Colonic mucosa (tissue), 4 donors: ENCODE measurements at places on chromosomes 2 and 18. TPM values are rescaled to one million over a fixed set of nuclear protein-coding genes. Genes with fewer than 3 reads are reported as not detected.

- peak; percentile 46 for DNase-seq
- H3K4me3 ChIP-seq, result peak overlapping the region; percentile 87
- no peaks in the 10 kb centered on the region for H3K36me3 ChIP-seq
- no peaks in the 10 kb centered on the region for H3K27me3 ChIP-seq
These were observed 566 bp upstream of the CMPK2 start for GRCh38 chr2:6866275-6866671.

GRCh38 chr2:128320906-128321771 lies 2.5 kb upstream of the HS6ST1 start:
- no peak overlapping the region for H3K27ac ChIP-seq
- peaks cover 6% of the 10 kb centered on the region for H3K4me1 ChIP-seq
- peak overlapping the region; percentile 41 for H3K4me3 ChIP-seq
- no peaks in the 10 kb centered on the region for H3K36me3 ChIP-seq
- H3K27me3 ChIP-seq, result no peaks in the 10 kb centered on the region

GRCh38 chr18:65735155-65735554 lies 15.7 kb upstream of the CDH7 start:
- H3K4me3 ChIP-seq, result no peak overlapping the region
- no peak for DNase-seq
- H3K27me3 ChIP-seq, result no peaks in the 10 kb centered on the region

MAP3K19 gene
- total RNA-seq, result not detected

DNA sequence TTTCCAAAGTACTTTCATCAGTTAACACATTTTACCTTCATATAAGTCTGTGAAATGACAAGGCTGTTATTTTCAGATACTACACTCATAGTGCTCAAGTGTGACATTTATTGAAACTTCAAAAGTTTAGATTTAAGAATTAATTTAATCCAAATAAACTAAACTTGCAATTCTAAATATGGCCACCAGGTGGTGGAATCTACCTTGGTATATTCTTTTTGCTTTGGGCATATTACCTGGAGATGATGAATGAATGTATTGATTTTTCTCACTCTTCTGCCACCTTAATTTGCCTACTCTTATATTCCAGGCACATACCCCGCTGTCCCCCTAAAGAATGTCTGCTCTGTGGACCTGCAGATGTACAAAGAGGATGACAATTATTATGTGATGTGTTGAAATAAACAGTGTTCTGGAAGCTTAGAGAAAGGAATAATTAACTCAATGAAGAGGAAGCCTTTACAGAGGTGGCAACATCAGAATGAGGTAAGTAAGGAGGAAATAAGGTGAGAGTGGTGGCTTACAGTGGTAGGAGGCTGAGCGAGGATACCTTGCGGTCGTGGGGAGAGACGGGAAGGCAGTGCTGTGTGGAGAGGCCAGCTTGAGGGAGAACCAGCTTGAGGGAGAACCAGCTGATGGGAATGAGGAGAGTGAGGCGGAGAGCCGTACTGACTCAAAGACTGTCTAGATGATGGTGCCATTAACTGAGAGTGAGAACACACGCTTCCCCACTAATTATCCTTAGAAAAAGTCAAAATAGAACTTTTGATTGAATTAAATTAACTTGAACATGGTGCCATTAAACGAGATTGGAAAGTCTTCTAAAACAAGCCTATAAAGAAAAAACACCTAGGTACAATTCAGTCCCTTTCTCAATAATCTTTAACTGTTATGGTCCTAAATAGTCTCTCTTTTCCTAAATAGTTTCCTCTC lies 179.5 kb downstream of the CELF4 start:
- DNase-seq, result no peak
- H3K27ac ChIP-seq, result no peak overlapping the region
- no peaks in the 10 kb centered on the region for H3K4me1 ChIP-seq
- H3K4me3 ChIP-seq, result no peak overlapping the region
- H3K27me3 ChIP-seq, result no peaks in the 10 kb centered on the region
- no peaks in the 10 kb centered on the region for H3K36me3 ChIP-seq

DNA sequence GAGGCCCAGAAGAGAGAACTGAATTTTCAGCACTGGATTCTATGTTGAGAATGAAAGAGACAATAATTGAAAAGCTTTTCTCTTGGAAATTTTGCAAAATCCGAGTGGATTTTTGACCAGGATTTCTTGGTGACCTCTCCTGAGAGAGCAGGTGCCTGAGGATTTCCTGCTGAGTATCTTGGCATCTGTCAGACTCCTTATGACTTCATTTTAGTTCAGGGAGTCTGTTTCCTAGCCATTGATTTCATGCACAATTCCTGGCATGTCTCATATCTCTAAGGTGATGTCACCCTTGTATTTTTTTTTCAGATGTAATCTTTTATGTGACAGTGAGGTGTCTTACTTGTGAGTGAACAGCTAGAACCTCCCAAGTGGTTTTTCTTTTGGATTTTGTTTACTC lies 195.9 kb downstream of the NEDD4L start:
- no peaks in the 10 kb centered on the region for H3K36me3 ChIP-seq
- no peak overlapping the region for H3K4me3 ChIP-seq
- H3K27ac ChIP-seq, result no peak overlapping the region
- no peak for DNase-seq

GRCh38 chr2:44087714-44088092 lies 81.0 kb upstream of the PPM1B start:
- no peaks in the 10 kb centered on the region for H3K4me1 ChIP-seq
- DNase-seq, result peak; percentile 47
- no peaks in the 10 kb centered on the region for H3K36me3 ChIP-seq
- no peaks in the 10 kb centered on the region for H3K27me3 ChIP-seq

TNS1 gene
- total RNA-seq, result 20.6 TPM

- H3K27ac ChIP-seq, result no peak overlapping the region
- no peak overlapping the region for H3K4me3 ChIP-seq
- no peak for DNase-seq
- no peaks in the 10 kb centered on the region for H3K36me3 ChIP-seq
- no peaks in the 10 kb centered on the region for H3K27me3 ChIP-seq
- H3K4me1 ChIP-seq, result no peaks in the 10 kb centered on the region
These were observed 203.3 kb downstream of the EN1 start for GRCh38 chr2:118644190-118644589.

GRCh38 chr18:54849683-54850082 lies 21.4 kb downstream of the RAB27B start:
- H3K4me1 ChIP-seq, result no peaks in the 10 kb centered on the region
- no peaks in the 10 kb centered on the region for H3K36me3 ChIP-seq
- no peak for DNase-seq
- no peak overlapping the region for H3K27ac ChIP-seq

GRCh38 chr2:96955762-96956161 lies 30.6 kb downstream of the FAM178B start:
- no peaks in the 10 kb centered on the region for H3K27me3 ChIP-seq
- H3K27ac ChIP-seq, result no peak overlapping the region
- DNase-seq, result peak; percentile 64
- no peak overlapping the region for H3K4me3 ChIP-seq
- H3K36me3 ChIP-seq, result no peaks in the 10 kb centered on the region
- H3K4me1 ChIP-seq, result peaks cover 16% of the 10 kb centered on the region

TDRD15 gene
- not detected for total RNA-seq

DRC1 gene
- not detected for total RNA-seq

- H3K27me3 ChIP-seq, result no peaks in the 10 kb centered on the region
- no peaks in the 10 kb centered on the region for H3K36me3 ChIP-seq
- peak overlapping the region; percentile 65 for H3K27ac ChIP-seq
- H3K4me1 ChIP-seq, result no peaks in the 10 kb centered on the region
These were observed 31.2 kb downstream of the ARHGAP25 start for GRCh38 chr2:68765739-68766375.

- DNase-seq, result no peak
- H3K4me1 ChIP-seq, result peaks cover 4% of the 10 kb centered on the region
- H3K27me3 ChIP-seq, result no peaks in the 10 kb centered on the region
- peaks cover 6% of the 10 kb centered on the region for H3K36me3 ChIP-seq
- no peak overlapping the region for H3K4me3 ChIP-seq
These were observed 18.7 kb downstream of the PER2 start for GRCh38 chr2:238269741-238270140.

EFHD1 gene
- 1.4 TPM for total RNA-seq

GRCh38 chr2:238728330-238729260 lies 119.3 kb upstream of the TWIST2 start:
- H3K4me1 ChIP-seq, result no peaks in the 10 kb centered on the region
- H3K27me3 ChIP-seq, result no peaks in the 10 kb centered on the region
- no peak overlapping the region for H3K4me3 ChIP-seq
- H3K36me3 ChIP-seq, result no peaks in the 10 kb centered on the region
- H3K27ac ChIP-seq, result peak overlapping the region; percentile 24

DNA sequence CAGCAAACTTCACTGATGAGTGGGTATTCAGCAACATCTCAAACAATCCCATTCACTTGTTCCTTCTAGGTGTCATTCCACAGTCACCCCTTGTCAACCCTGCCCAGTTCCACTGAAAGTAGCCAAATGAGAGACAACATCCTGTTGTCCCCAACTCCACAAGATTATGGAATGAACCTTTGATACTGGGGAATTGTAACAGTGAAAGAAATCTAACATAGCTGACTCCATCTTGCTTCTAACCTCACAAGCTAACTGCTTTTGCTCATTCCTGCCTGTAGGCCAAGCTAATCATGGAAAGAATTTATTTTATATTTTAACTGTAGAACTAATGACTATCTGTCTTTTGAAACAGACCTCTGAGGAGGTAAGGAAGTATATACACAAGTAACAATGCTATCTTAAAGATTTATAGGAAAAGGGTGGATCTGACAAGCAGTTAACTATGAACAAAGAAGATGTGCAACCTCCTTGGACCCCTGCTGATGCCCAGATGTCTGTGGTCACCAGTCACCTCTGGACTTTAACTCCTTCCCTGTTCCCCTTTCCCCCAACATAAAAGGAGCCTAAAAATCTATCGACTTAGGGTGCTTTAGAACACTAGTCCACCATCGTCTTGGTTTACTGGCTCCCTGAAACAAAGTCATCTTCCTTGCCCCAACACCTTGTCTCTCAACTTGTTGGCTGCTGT lies 6.9 kb upstream of the ANXA4 start:
- H3K36me3 ChIP-seq, result no peaks in the 10 kb centered on the region
- no peak for DNase-seq
- peaks cover 2% of the 10 kb centered on the region for H3K4me1 ChIP-seq
- no peaks in the 10 kb centered on the region for H3K27me3 ChIP-seq
- H3K4me3 ChIP-seq, result no peak overlapping the region

- no peak for DNase-seq
- no peaks in the 10 kb centered on the region for H3K27me3 ChIP-seq
- no peaks in the 10 kb centered on the region for H3K4me1 ChIP-seq
- H3K36me3 ChIP-seq, result no peaks in the 10 kb centered on the region
These were observed 135.7 kb downstream of the NUP35 start for GRCh38 chr2:183259921-183260320.

- no peaks in the 10 kb centered on the region for H3K27me3 ChIP-seq
- no peak overlapping the region for H3K4me3 ChIP-seq
- no peaks in the 10 kb centered on the region for H3K36me3 ChIP-seq
- H3K4me1 ChIP-seq, result no peaks in the 10 kb centered on the region
- H3K27ac ChIP-seq, result no peak overlapping the region
These were observed 422.9 kb upstream of the ST6GAL2 start for GRCh38 chr2:107308835-107309234.

- no peaks in the 10 kb centered on the region for H3K27me3 ChIP-seq
- H3K27ac ChIP-seq, result no peak overlapping the region
- H3K4me3 ChIP-seq, result no peak overlapping the region
- H3K36me3 ChIP-seq, result no peaks in the 10 kb centered on the region
- no peak for DNase-seq
- H3K4me1 ChIP-seq, result no peaks in the 10 kb centered on the region
These were observed 490.6 kb downstream of the IRS1 start for GRCh38 chr2:226308986-226309385.

DNA sequence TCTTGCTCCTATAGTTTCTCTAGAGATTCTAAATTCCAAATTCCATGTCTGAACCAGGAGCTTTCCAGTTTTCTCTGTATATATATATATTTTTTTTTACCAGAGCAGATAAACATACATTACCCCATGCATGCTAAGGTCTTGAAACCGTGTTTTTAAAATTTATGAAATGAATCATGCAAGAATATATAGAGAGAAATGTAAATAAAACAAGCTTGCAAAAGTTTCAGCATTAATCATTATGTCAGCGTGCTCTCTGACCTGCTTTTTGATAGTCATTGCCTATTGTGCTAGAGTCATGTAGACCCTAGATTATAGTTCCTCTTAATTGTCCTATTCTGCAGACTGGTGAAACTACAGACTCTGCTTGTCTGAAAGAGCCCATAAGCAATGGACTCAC lies 22.6 kb upstream of the TRIM43 start:
- H3K4me1 ChIP-seq, result no peaks in the 10 kb centered on the region
- H3K27me3 ChIP-seq, result no peaks in the 10 kb centered on the region
- H3K36me3 ChIP-seq, result no peaks in the 10 kb centered on the region
- H3K27ac ChIP-seq, result no peak overlapping the region

DNA sequence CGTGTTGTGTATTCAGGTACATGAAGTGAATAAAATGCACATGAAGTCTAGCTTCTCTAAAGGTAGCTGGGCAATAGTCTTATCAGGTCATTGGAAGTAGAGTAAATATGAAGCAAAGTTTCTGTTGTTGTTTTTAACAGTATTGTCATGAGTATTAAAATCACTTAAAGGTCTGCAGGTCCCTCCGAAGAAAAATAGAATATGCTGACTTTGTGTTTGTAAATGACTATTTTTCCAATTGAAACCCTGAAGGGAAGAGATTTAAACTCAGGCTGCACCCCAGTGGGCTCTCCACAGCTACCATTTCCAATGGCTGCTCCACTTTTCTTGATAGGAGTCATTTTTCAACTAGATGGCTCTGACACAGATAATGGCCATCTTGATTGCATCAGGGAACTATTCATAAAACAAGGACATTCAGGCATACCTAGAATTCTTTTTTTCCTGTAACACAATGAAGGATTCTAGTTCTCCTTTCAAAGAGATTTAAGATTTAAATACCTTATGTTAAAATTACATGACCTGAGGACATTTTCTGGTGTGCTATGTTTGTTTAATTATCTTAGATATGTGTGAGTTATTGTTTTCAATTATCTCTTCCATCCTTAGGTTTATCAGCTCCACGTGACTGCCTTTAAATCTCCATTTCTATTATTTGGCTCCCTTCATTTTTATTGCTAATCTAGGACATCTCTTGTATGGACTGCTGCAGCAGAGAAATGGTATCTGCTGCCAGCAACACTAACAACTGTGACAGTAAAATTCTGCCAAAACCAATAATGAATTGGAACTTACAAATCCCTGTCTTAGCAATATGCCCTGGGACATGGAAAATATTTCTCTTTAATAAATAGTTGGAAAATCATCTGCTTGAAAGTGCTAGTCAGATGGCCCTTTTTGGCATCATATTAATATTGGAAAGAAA lies 149.2 kb upstream of the NOSTRIN start:
- H3K27me3 ChIP-seq, result no peaks in the 10 kb centered on the region
- no peak overlapping the region for H3K4me3 ChIP-seq
- no peaks in the 10 kb centered on the region for H3K36me3 ChIP-seq
- H3K27ac ChIP-seq, result no peak overlapping the region

RFTN2 gene
- 2.2 TPM for total RNA-seq
